ENCODE measurements at places on chromosomes 13 and 19. TPM values are rescaled to one million over a fixed set of nuclear protein-coding genes. Genes with fewer than 3 reads are reported as not detected.

- no peaks in the 10 kb centered on the region for H3K4me1 ChIP-seq
- no peak overlapping the region for H3K27ac ChIP-seq
- H3K4me3 ChIP-seq = no peak overlapping the region
- H3K27me3 ChIP-seq = no peaks in the 10 kb centered on the region
- no peak for DNase-seq
- H3K36me3 ChIP-seq = peaks cover 100% of the 10 kb centered on the region
Measured at GRCh38 chr19:14102102-14102696, 11.6 kb upstream of the SAMD1 start.

KLF1 gene
- not detected for total RNA-seq

SMAD9 gene
- total RNA-seq = 9.2 TPM

DNA sequence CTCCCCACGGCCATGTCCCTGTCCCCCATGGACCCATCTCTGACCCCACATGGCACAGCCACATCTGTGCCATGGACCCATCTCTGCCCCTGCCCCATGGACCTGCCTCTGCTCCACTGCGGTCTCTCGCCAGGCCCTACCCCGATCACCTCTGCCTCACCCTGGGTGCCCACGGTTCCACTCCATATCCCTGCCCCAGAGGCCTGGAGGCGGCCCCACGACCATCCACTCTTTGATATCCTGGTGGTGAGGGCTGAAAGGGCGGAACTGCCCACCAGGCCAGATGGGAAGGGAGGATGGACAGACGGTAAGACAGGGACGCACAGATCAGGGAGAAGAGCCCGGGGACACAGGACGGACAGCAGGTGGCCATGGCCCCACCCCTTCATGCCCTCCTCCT, 327 bp downstream of the PTGER1 start:
- no peak overlapping the region for H3K4me3 ChIP-seq
- H3K36me3 ChIP-seq = peaks cover 45% of the 10 kb centered on the region
- no peak overlapping the region for H3K27ac ChIP-seq
- DNase-seq = no peak
- peaks cover 30% of the 10 kb centered on the region for H3K4me1 ChIP-seq

DNA sequence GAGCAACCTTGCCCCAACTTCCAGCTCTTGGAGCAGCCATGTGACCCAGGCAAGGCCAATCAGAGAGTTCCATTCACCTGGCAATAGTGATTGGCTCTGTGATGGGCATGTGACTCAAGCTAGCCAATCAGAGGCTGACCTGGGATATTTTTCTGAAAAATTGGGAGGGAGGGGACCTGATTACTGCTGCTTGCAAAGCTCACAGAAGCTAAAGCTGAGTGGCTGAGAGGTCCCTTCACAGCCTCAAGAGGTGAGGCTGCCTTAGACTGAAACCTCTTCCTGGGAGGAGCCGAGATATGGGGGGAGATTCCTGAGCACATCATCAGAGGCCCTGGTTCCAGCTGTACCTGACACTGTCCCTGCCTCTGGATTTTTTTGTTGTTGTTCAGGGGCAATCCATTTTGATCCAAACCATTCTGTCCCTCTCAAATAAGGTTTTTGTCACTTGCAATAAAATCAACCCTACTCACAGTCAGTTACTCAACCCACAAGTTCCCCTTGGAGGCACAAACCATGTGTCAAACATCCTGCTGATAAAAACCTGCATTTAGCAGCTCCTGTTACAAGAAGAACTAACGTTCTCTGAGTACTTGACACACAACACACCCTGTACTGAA, 4.8 kb downstream of the CIB3 start:
- DNase-seq = no peak
- no peaks in the 10 kb centered on the region for H3K27me3 ChIP-seq
- no peaks in the 10 kb centered on the region for H3K36me3 ChIP-seq
- H3K4me1 ChIP-seq = no peaks in the 10 kb centered on the region
- peak overlapping the region; percentile 57 for H3K27ac ChIP-seq
- H3K4me3 ChIP-seq = no peak overlapping the region

GRCh38 chr19:48497728-48498594, 13.7 kb downstream of the LMTK3 start:
- H3K4me3 ChIP-seq = no peak overlapping the region
- H3K36me3 ChIP-seq = no peaks in the 10 kb centered on the region
- peaks cover 12% of the 10 kb centered on the region for H3K27me3 ChIP-seq
- no peak overlapping the region for H3K27ac ChIP-seq
- no peaks in the 10 kb centered on the region for H3K4me1 ChIP-seq
- no peak for DNase-seq

DNA sequence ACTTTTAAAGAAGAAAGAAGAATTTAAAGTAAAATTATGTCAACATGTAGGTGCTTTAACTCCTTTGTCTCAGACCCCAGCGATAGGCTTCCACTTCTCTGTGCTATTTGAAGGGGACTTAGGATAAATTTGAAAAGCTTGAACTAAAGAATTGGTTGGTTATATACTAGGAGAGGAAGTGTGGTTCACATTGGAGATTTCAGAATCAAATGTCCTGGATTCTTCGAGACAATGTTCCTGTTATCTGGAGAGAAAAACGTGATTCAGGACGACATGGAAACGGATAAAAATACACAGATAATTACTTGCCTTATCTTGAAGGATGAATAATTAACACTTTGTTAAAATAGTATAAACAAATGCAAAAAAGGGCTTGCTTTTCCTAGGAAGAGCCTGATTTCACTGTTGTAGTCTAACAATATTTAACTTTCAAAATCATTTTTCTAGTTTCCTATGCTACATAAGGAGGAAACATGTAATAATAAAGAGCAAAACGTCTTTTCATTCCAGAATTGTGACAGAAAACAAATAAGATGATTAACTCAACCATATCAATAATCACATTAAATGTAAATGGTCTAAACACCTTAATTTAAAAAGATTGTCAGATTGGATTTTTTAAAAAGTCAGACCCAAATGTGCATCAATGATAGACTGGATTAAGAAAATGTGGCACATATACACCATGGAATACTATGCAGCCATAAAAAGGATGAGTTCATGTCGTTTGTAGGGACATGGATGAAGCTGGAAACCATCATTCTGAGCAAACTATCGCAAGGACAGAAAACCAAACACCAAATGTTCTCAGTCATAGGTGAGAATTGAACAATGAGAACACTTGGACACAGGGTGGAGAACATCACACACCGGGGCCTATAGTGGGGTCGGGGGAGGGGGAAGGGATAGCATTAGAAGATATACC, 724 bp upstream of the ZNF780A start:
- no peaks in the 10 kb centered on the region for H3K36me3 ChIP-seq
- H3K4me1 ChIP-seq = peaks cover 18% of the 10 kb centered on the region
- peak overlapping the region; percentile 99 for H3K27ac ChIP-seq
- H3K27me3 ChIP-seq = no peaks in the 10 kb centered on the region

DNA sequence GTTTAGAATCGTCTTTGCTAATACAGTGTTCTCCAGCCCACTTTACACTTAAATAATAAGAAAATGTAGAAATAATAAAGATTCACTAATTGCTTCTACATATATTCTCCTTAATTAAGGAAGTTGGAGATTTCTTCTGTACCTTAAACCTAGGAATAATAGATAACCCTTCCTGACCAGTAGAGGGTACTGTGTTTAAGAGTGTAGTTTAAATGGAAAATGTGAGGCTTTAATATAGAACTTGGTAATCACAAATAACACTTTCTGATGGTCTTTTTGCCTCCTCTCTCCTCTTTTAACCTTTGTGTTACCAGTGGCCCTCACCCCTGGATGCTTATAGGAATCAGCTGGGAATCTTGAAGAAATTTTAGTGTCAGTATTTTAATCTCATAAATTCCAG, 20.7 kb downstream of the POMP start:
- DNase-seq = peak; percentile 2
- H3K36me3 ChIP-seq = peaks cover 58% of the 10 kb centered on the region
- H3K27me3 ChIP-seq = no peaks in the 10 kb centered on the region
- H3K27ac ChIP-seq = no peak overlapping the region
- no peaks in the 10 kb centered on the region for H3K4me1 ChIP-seq

- H3K36me3 ChIP-seq = no peaks in the 10 kb centered on the region
- no peaks in the 10 kb centered on the region for H3K4me1 ChIP-seq
- H3K27ac ChIP-seq = no peak overlapping the region
- no peak overlapping the region for H3K4me3 ChIP-seq
- DNase-seq = no peak
- peaks cover 50% of the 10 kb centered on the region for H3K27me3 ChIP-seq
Measured at GRCh38 chr19:6613711-6614110, 22.8 kb upstream of the CD70 start.

GRCh38 chr19:33302974-33303790, 848 bp upstream of the CEBPA start:
- DNase-seq = no peak
- H3K4me3 ChIP-seq = peak overlapping the region; percentile 66
- H3K4me1 ChIP-seq = peaks cover 15% of the 10 kb centered on the region
- H3K36me3 ChIP-seq = no peaks in the 10 kb centered on the region
- peaks cover 8% of the 10 kb centered on the region for H3K27me3 ChIP-seq
- H3K27ac ChIP-seq = peak overlapping the region; percentile 81

RYR1 gene
- total RNA-seq = 3.9 TPM

DNA sequence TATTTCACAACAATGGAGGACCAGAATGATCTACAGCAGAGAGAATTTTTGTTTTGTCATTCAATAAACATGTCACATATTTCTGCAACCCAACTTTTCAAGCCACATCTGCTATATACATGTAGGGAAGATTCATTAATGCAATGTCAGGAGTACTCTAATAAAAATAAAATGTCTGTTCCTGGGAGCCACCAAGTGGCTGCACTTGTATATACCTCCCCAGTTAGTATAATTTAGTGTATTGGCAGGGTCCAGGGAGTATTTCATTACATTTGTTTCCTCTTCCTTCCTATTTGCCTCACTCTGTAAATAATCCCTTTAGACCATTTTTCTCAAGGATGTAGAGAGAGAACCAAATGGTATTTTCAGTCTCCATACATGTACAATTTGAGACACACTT, 1169.0 kb downstream of the DIAPH3 start:
- no peak overlapping the region for H3K4me3 ChIP-seq
- no peaks in the 10 kb centered on the region for H3K4me1 ChIP-seq
- no peaks in the 10 kb centered on the region for H3K27me3 ChIP-seq
- no peak overlapping the region for H3K27ac ChIP-seq

DNA sequence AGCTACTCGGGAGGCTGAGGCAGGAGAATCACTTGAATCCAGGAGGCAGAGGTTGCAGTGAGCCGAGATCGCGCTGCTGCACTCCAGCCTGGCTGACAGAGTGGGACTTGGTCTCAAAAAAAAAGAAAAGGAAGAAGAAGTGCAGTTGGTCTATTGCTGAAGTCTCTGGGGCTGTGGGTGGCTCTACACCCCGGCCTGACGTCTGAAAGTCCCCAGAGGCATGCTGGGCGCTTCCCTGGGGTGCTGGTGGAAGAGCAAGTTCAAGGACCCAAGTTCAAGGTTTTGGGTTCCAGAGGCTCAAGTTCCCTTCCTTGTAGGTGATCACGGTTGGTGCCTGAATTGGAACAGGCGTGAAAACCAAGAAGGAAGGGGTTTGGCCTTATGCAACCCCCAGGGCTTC, 3.8 kb downstream of the HCN2 start:
- H3K4me3 ChIP-seq = no peak overlapping the region
- H3K27me3 ChIP-seq = peaks cover 80% of the 10 kb centered on the region
- no peak overlapping the region for H3K27ac ChIP-seq
- H3K36me3 ChIP-seq = no peaks in the 10 kb centered on the region
- H3K4me1 ChIP-seq = no peaks in the 10 kb centered on the region

Data from left lung (tissue), 14 donors.